T follicular helper cell (primary cell): ENCODE measurements at places on chromosomes 7 and 10.

DNA sequence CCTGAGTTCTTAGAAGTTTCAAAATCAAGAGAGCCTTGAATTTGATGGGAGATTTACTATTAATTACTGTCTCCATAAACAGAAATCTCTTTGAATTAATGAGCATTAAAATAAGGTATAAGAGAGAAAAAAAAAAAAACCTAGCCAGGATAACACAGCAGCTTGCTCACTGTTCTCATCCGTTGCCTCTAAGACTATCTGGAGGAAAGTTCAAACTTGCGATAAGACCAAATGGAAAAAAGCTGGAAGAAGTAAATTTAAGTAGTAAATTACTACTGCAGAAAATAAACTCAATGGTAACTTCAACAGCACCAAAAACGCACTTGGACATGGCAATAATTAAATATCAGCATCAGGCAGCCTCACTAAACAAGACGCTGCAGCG, 36.7 kb downstream of the GNA12 start:
- no peak for DNase-seq

DNA sequence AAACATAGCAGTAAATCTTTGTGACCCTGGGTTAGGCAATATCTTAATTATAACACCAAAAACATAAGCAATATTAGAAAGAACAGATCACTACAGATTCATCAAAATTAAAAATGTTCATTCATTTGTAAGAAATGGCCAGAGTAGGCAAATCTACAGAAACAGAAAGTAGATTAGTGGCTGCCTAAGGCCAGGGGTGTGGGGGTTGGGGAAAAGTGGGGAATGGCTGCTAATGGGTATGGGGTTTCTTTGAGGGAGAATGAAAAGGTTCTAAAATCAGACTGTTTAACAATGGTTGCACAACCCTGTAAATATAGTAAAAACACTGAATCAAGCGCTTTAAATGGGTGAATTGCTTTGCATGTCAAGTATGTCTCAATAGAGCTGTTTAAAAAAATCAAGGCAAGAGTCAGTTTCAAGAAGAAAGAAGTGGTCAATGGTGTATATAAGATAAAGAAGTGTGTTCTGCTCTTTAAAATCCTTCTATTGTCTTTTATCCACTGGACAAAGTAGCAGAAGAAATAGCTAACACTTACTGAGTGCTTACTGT, 42.6 kb downstream of the CDK6 start:
- DNase-seq, result no peak

- no peak for DNase-seq
Measured at GRCh38 chr10:11404901-11405300, 206.5 kb downstream of the USP6NL start.

- no peak for DNase-seq
Measured at GRCh38 chr7:69768986-69769595, 170.8 kb downstream of the AUTS2 start.

DNA sequence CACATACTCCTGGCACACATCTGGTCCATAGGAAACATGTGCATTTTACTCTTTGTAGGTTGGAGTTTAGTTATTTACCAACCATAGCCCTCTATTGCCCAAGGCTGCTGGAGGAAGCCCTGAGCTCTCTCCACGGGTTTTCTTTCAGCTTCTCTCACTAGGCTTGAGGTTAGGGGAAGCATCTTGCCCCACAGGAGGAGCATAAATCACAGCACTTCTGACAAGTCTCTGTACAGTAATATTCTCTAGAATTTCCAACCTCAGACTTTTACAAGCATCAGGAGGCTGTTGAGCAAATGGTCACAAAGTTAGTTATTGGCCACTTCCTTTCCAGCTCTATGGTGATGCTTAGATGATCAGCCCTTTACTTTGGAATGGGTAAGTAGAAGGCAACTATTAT, 122.9 kb upstream of the GLI3 start:
- no peak for DNase-seq

DNA sequence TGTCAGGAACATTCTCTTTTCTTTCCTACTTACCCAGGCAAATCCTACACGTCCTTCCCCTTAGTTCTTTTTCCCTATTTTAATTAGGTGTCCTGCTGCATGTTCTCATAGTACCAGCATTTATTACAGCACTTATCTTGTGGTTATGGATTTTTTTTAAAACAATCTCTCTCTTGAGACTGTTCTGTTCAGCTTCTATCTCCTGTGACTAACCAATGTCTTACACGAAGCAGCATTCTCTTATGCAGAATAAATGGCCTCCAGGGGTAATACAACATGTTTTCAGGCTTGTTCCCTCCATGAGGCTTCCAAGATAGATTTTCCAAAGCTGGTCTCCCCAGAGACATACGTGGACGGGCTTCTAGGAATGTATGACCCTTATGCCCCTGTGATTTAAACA, 1096.1 kb upstream of the CELF2 start:
- DNase-seq, result no peak

- DNase-seq, result no peak
Measured at GRCh38 chr7:73436031-73436929, 2.7 kb downstream of the FZD9 start.

- no peak for DNase-seq
Measured at GRCh38 chr10:100531761-100532160, 2.1 kb upstream of the NDUFB8 start.

DNA sequence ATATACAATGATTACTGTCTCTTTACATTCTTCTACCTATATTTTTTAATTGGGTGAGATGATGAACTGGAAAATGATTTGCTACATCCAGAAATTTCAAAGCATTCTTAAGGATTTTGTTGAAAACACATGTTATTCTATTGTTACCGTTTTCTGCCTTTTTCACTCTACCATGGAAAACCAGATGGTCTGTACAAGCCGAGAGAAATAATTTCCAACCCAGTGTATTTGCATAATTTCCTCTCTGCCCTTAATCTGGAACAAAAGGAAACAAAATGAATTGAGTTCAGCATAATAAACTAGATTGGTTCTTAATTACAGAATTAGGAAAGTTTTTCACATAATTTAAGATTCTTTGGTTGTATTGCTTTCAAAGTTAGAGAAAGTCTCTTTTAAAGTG, 211.2 kb downstream of the CACNB2 start:
- DNase-seq, result no peak

DNA sequence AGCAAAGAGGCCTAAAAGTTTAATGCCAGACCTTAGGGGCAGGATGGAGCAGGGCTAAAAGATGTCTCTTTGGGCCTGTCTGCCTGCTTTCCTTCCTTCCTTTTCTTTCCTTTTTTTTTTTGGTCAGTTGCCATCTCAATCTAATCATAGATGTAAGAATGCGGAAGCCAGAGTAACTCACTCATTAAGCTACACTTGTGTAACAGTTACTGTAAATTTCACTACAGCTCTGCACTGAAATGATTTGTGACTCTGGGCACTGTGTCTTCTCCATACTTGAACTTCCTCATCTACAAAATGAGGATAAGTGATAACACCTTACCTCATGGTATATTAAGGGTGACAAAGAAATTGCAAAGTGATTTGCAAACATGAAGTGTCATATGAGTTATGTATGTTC, 75.5 kb upstream of the AGK start:
- DNase-seq, result no peak

DNA sequence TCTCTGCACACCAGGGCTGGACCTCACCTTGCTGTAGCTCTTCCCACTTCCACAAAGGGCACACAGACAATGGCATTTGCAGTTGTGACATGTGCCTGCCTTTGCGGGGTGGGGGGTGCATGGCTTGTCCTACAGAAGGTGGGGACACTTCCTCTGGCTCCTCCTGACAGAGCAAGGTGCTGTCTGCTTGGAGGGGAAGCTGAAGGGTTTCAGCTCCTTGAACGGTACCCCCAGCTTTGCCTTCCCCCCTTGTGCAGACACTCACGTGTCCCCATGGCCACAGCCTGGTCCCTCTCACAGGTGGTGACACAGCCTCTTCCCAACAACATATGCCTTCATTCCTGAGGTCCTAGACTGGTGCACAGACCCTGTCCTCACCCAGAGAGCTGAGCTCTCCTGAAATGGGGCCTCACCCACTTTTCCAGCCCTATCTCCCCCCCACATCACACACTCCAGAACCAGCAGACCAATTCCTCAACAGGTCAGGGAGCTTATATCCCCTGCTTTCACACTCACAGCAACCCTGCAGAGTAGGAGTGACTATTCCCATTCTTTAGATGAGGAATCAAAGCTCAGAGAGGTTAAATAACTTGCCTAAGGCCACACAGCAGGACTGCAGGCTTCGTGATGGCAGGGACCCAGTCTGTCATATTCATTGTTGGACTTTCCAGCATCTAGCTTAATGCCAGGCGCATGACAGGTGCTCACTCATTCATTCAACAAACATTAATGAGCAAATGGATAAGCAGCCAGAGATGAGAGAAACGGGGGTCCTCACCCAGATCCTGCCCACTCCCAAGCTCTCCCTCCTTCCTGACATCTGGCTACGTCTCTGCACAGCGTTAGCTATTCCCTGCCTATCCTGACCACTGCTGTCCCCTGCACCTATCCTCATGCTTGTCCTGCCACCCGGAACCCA, 44.4 kb downstream of the PARP12 start:
- no peak for DNase-seq

DNA sequence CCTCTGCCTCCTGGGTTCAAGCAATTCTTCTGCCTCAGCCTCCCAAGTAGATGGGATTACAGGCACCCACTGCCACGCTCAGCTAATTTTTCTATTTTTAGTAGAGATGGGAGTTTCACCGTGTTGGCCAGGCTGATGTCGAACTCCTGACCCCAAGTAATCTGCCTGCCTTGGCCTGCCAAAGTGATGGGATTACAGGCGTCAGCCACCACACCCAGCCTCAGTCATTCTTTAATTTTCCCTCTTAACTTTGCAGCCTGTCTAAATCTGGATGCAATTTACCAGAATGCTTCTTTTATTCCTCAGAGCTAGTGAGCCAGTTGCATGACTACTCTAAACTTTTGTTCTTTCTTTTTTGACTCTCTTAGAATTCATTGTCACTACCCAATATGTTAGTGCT, 90.5 kb upstream of the CSTF2T start:
- no peak for DNase-seq

DNA sequence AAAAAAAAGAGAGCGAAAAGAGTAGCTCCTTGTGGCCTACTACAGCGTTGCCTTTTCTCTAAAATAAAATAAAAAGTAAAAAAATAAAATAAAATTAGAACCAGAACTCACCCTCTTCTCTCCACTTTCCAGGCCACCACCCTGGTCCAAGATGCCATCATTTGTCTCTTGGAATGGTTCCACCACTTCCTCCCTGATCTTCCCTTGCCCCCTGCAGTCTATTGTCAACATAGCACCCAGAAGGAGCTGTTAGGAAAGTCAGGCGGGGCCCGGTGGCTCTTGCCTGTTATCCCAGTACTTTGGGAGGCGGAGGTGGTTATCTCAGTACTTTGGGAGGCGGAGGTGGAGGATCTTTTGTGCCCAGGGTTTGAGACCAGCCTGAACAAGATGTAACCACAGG, 7.6 kb upstream of the GRID2IP start:
- no peak for DNase-seq

GRCh38 chr10:79329529-79329928, 17.7 kb upstream of the PPIF start:
- no peak for DNase-seq

DNA sequence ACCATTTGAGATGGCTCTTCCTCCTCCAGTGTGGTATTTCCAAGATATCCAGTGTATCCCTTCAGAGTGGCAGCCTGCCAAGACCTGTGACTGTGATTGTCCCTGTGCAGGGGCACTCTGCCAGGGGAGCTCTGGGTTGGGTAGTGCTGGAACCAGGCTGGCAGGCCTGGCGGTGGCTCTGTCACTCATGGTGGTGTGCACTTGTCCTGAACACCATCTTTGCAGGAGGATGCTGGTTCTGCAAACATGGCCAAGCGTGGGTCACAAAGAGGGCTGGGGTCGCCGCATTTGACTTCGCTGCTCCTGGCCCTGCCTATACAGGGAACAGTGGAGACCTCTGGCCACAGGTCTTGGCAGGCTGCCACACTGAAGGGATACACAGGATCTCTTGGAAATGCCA, 205.2 kb downstream of the PRPF18 start:
- no peak for DNase-seq

GRCh38 chr10:70866424-70866823, 21.9 kb downstream of the PCBD1 start:
- DNase-seq, result no peak

DNA sequence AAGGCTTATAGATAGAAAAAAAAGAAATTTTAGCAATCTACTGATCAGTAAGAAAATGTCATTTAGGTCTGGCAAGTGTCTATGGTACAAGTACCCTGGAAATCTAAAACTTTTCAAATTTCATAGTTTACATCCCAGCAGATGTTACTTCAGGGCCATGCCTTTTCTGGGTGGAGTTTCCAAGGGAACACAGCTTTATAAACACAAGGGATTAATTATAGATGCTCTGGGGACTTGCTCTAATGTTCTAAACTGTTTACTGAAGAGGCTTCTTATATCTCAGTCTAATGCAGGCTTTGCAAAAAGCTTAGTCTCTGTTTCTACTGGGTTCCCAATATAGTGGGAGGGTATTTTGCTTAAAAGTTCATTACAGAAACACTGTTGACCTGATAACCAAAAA, 3.1 kb downstream of the CD36 start:
- no peak for DNase-seq

- no peak for DNase-seq
Measured at GRCh38 chr7:44706788-44707557, 41.7 kb upstream of the ZMIZ2 start.

- peak; percentile 29 for DNase-seq
Measured at GRCh38 chr7:106283831-106284713, 711 bp downstream of the NAMPT start.

DNA sequence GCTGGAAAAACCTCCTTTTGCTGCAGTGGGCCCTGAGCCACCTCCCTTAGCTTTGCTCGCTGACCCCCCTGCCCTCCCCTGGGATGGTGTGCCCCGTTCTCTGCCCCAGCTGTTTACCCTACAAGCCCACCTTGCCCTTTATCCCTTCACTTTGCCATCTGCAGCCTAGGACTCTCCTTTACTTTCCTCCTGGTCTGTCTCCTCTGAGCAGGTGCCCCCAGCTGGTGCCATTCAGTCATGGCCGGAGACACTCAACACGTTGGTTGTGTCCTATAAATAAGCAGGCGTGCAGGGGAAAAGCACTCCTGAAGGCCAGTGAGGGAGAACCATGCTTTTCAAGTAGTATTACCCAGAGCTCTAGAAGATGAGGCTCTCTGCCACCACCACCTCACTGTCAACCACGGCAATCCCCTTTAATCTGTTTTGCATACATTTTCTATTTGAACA, 6.1 kb downstream of the RASSF4 start:
- DNase-seq, result no peak

DNA sequence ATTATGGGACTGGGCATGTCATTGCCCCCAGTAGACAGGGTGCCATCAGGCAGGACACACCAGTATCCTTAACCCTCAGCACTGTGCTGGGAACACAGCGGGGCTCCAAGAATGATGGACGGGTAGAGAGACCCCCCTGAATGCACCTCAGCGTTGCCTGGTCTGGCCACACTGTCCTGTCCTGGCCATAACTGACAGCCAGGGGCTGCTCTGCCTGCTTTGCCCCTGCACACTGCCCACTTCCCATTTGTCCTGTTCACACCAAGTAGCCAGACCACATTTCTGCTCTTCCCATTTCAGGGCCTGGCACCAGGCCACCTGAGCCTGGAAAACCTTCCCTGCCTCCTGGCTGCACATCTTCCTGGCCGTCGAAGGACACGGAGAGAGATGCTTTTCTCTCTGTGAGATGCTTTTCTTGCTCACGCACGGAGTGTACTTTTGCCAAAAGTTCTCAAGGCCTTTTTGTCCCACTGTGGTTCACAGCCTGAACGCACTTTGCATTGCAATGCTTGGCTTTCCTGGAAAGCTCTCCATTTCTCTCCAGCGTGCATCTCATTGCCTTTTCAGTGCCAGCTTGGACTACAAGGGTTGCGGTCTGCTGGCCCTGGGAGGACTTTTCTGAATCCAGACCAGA, 131.0 kb upstream of the EEPD1 start:
- DNase-seq, result no peak
